Stimulated activated CD8-positive, alpha-beta memory T cell treated with anti-CD3 and anti-CD28 coated beads, Interleukin-7, amount 100 ng/mL, for 4 hours (primary cell): ENCODE measurements at places on chromosomes 7 and 10.

GRCh38 chr10:45008524-45009161 is 7.9 kb downstream of the ZNF22 start:
- DNase-seq = no peak

DNA sequence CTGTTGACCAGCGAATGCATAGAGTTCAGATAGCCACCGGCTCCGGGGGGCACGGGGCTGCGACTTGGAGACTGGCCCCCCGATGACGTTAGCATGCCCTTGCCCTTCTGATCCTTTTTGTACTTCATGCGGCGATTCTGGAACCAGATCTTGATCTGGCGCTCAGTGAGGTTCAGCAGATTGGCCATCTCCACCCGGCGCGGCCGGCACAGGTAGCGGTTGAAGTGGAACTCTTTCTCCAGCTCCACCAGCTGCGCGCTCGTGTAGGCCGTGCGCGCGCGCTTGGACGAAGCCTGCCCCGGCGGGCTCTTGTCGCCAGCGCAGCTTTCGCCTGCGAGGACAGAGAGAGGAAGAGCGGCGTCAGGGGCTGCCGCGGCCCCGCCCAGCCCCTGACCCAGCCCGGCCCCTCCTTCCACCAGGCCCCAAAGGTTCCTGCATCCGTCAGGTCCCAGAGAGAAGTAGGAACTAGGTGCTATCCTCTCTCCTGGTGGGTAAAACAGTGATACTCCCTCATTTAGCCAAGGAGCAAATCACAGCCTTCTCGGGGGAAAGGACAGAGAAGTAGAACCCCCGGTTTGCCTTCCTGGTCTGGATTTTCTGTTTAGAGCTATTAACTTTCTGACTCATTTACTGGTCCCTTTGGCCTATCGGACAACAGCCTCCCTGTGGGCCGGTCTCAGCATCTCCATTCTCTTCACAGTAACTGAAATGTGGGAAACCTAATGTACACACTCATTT is 6.1 kb upstream of the HOXA2 start:
- DNase-seq = no peak

DNA sequence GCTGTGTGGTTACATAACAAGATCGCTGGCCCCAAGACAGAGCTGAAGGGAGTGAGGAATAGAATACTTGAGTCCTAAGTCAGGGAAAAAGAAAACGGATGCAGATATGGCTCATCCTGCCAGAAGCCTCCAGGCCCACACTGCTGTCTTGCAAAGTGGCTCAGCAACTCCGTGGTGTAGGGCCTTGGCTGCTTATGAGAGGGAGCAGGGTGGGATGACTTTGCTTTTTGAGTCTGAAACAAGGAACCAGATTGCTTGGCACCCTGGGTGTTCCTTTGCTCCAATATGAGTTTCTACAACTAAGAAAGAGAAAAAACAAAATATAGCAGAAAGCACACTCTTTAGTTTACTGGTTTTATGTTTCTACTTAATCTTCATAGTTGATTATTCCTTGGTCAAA is 193.8 kb upstream of the WDR11 start:
- no peak for DNase-seq

DNA sequence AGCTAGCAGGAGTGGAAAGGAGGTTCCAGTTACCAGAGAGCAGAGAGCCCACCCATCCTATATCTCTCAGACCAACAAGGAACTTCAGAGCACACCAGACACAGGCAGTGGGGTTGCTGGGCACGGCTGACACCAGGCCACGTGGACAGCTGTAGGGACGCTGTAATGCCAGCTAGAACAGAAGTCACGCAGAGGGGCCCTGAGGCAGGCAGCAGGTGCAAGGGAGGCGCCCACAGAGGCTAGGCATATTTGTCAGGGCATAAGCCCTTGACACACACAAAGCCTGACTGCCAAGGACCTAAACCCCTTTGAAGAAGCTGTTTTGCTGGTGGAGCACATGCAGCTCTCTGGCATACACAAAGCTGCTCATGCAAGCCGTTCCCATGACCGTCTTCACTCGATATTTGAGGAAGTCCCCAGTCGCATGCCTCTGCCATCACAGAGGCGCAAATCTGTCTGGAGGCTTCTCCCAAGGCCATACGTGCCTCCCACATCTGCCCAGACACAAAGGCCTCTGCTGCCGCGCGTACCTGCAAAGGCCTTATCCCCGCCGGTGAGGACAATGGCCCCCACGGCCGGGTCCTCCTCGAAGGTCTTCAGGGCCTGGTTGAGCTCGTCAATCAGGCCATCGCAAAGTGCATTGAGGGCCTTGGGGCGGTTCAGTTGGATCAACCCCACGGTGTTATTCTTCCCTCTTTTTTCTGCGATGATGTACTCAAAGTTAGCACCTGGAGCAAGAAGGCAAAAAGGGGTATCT is 2.9 kb downstream of the ECHS1 start:
- no peak for DNase-seq

DNA sequence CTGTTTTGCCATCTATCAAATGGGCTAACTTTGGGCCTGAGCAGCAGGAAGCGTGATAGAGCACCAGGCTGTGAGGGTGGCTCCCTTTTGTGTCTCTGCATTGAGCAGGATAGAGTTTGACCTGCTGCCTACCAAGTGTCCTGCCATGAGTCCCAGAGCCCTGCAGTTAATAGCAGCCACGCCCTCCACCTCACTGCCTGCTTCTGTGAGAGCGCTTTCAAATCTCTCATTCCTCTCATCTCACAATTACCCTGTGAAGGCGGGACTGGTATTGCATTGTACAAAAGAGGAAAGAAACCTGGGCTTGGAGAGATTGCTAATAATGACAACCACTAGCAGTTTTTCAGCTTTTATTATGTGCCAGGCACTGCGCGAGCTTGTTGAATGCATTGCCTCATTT is 39.9 kb downstream of the UNC5B start:
- no peak for DNase-seq

- DNase-seq = no peak
These were observed 26.5 kb upstream of the TRIL start for GRCh38 chr7:28984631-28985030.

DNA sequence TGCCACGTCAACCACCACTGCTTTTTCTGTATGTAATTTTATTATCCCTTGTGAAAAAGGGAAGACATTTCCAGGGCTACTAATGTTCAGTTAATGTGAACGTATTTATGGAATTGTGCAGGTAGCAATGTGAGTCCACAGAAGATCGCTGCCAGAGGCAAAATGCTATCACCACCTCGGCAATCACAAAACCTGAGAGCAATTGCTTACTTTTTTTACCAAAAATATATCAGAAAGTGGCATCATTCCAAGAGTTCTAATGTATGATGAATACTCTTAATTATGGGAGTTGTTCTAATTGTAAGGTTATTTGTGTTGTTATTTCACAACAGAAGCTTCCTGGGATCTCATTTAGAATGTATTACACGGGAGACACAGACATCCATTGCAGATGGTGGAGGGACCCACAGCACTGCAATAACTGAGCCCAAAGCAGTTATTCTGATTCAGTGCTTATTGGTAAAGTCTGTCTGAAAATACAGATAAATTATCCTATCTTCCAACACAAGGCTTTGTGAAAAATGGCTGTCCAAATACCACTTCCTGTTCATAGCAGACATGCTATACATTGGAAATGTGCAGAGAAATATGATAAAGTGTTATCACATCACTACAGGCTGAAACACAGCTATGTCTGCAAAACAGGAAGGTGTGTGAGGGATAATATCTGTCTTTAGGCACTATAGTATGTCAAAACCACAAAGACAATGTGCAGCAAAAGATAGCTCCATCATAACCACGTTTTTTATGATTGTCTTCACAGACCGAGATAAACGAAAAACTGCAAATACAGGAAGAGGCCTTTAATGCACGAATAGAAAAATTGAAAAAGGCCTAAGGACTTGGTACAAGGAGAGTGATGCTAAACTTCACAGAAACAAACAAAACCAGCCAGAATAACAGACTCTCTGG is 102.7 kb downstream of the CABCOCO1 start:
- DNase-seq = no peak

DNA sequence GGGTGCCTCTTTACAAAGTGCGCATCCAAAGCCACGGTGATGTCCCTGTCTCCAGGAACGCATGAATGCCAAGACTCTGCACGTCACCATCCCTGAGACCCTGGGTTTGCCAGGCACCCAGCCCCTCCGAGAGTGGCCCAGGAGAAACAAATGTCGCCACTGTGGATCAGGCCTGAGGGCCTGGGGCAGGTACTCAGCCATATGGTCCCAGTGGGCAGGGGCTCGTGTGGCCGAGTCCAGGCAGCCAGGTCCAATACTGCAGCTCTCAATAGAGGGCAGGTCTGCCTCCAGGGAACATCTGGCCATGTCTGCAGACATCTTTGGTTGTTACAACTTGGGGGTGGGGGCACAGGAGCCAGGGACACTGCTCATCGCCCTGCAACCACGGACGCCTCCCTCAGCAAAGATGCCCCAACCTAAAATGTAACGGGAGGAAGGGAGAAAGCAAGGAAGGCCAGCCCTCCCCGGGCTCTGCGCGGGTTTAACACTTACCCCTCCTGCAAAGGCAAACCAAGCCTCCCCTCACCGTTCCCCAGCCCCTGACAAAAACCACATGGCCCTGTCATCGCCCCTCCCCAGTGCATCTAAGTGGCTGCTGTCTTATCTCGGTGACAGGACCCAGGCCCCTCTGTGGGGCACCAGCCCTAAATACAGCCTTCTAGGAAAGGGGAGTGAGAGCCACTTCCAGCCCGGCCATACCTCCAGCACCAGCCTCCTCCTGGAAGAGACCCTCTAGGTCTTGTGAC is 10.3 kb upstream of the PAPOLB start:
- no peak for DNase-seq

GRCh38 chr7:106767498-106768323 is 97.4 kb upstream of the PIK3CG start:
- DNase-seq = no peak

GRCh38 chr7:22043367-22043766 is 97.7 kb upstream of the CDCA7L start:
- DNase-seq = no peak

GRCh38 chr10:129790715-129791446 is 173.2 kb downstream of the EBF3 start:
- no peak for DNase-seq

- DNase-seq = no peak
These were observed 77.5 kb upstream of the CACUL1 start for GRCh38 chr10:118832241-118832651.
